ENCODE measurements at places on chromosomes 11 and 22. TPM values are rescaled to one million over a fixed set of nuclear protein-coding genes. Genes with fewer than 3 reads are reported as not detected.

MMP13 gene
- not detected for total RNA-seq

KCNK4 gene
- under 0.01 TPM for total RNA-seq

CARD10 gene
- total RNA-seq, result 3.0 TPM

MIOX gene
- total RNA-seq, result not detected

LRRC4C gene
- 0.32 TPM for total RNA-seq

HEPN1 gene
- total RNA-seq, result not detected

LAYN gene
- 41.9 TPM for total RNA-seq

SERPING1 gene
- 10.8 TPM for total RNA-seq

HDHD5 gene
- total RNA-seq, result 28.7 TPM

BTBD18 gene
- not detected for total RNA-seq

KBTBD4 gene
- total RNA-seq, result 18.7 TPM

NCR3LG1 gene
- 16.8 TPM for total RNA-seq

ZNRF3 gene
- 1.7 TPM for total RNA-seq

HTR3B gene
- total RNA-seq, result not detected

ART1 gene
- total RNA-seq, result not detected

RIBC2 gene
- total RNA-seq, result 0.97 TPM

BIRC3 gene
- 0.64 TPM for total RNA-seq

CHRM4 gene
- not detected for total RNA-seq

C11orf91 gene
- total RNA-seq, result not detected

BRSK2 gene
- total RNA-seq, result under 0.01 TPM

CNTN5 gene
- under 0.01 TPM for total RNA-seq

RIC3 gene
- total RNA-seq, result not detected

SLC22A9 gene
- total RNA-seq, result not detected

FAM181B gene
- not detected for total RNA-seq

IL17REL gene
- total RNA-seq, result not detected

SYT7 gene
- 0.43 TPM for total RNA-seq

LRRC10B gene
- not detected for total RNA-seq

OR5P2 gene
- under 0.01 TPM for total RNA-seq

CDHR5 gene
- not detected for total RNA-seq

NLRP14 gene
- total RNA-seq, result under 0.01 TPM

CENPM gene
- total RNA-seq, result 14.2 TPM

GRAMD1B gene
- 6.0 TPM for total RNA-seq

VSIG2 gene
- total RNA-seq, result under 0.01 TPM

All from fibroblast of villous mesenchyme (primary cell).